Central memory CD4-positive, alpha-beta T cell (primary cell): ENCODE measurements at places on chromosomes 16 and 17.

GRCh38 chr17:74212209-74212912, 1.0 kb upstream of the TTYH2 start:
- DNase-seq, result no peak

GRCh38 chr17:3528403-3528851, 29.2 kb downstream of the TRPV3 start:
- no peak for DNase-seq

GRCh38 chr17:20046629-20047028, 37.5 kb downstream of the SPECC1 start:
- DNase-seq, result no peak

DNA sequence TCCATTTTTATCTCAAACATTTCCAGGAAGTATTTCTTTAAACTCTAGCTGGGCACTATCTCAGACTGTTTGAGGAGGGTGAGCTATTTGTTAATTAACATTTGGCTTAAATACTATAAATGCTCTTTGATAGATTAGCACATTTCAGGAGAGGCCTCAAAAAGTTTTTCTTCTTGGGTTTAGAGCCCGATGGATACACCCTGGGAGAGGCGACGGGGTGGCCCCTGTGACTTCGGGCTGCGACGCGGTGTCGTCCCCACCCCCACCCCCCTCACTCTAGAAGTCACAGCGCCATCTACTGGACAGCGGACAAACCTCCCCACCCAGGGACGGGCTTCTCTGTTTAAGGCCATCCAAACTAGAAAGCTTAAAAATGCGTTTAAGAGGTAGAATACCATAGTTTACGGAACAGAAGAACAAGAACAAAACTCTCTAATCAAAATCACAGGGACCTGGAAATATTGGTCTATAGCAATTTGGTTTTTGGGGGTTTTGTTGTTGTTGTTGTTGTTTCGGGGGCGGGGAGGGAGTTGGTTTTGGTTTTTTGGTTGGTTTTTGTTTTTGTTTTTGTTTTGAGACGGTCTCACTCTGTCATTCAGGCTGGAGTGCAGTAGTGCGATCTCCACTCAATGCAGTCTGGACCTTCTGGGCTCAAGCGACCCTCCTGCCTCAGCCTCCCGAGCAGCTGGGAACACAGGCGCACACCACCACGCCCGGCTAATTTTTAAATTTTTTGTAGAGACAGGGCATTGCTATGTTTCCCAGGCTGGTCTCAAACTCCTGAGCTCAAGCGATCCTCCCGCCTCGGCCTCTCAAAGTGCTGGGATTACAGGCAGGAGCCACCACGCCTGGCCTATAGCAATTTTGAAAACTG, 254.4 kb downstream of the C16orf95 start:
- no peak for DNase-seq

DNA sequence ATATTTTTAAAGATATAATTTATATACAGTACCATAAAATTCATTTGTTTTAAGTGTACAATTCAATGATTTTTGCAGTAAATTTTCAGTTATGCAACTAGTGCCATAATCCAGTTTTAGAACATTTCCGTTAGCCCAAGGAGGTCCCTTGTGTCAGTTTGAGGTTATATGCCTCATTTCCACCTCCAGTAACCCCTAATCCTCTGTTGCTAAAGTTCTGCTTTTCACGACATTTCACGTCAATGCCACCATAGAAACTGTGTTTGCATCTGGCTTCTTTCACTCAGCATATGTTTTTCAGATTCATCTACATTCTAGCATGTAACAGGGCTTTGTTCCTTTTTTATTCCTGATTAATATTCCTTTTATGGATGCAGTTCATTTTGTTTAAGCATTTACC, 42.4 kb upstream of the NUDT7 start:
- DNase-seq, result no peak

DNA sequence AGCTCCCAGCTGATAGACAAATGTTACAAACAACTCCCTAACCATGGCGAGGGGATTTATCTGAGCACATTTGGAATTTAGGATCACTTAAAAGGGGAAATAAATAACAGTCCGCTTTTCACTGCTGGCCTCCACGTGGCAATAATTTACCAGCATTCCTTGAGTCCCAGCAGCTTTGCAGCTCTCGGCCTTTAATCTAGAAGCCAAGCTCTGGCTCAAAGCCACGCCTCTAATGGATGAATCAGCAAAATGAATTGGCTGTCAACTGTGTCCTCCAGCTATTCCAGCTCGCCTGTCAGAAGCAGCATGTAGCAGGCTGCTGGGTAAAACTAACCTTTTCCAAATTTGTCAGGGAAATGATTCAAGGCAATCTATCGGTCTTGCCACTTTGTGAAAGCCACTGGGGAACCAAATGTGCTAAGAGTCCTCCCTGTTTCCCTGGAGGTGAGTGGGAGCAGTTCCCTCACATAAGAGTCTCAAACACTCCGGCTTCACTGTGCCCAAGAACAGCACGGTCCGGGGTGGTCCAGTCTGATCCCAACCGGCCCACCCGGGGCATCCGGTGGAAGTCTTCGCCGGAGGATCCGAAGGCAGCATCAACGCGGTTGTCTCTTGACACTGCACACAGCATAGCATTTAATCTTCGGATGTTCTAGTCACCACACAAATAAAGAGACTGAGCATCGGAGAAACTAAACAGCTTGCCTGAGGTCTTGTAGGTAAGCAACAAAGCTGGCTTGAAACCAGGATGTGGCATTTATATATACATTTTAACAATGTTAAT, 143.3 kb downstream of the PARN start:
- DNase-seq, result no peak

GRCh38 chr16:49061137-49061714, 220.4 kb downstream of the CBLN1 start:
- no peak for DNase-seq

DNA sequence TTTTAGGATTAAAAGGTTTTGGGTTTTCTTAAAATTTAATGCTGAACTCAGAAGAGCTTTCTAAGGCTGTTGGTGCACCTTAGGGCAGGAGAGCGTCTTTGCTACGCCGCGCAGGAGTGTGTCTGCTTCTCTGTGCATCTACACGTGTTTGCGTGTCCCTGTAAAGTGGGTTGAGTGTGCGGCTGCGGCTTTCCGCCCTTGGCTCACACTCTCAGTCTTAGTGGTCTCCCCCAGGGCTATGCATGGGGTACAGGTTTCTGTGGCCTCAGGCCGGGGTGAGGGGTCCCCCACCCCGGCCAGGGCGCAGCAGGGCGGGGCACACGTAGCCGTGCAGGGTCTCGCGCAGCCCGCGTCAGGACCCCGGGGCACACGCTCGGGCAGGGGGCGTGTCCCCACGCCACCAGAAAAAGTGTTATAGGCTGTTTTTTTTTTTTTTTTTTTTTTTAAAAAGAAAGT, 727 bp upstream of the TENT4B start:
- peak; percentile 75 for DNase-seq
